ENCODE measurements at places on chromosomes 5 and 9.

DNA sequence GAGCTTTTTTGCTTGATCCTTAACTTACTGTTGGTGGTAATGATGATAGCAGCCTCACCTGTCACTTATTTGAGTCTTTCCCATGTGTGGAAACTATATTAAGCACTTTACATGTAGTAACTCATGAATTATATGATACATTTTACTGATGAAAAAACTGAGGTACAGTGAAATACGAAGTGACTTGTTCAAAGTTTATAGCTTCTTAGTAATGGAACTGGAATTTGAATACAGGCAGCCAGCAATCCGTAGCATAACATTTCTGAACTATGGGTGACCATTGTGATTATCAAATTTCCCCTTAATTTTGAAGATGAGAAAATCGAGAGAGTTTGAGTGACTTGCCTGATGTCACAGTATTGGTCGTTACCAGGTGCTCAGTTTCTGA lies 17.3 kb downstream of the SCAMP1 start:
- DNase-seq, result no peak

DNA sequence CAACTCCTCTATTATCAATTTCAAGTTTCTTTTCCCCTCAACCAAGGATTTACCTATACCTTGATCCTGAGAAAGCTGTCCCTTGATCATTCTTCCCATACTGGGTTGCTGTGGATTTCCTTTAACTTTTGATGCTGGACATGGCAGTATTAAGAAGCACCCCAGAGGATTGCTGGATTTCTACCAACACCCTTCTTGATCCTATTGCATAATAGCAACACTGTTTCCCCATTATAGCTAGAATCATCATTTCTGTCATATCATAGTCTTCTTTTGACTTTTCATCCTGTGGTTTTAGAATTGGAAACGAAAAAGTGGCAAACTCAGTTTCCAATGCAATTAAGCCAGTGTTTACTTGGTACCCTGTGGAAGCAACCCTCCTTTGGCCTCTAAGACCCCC lies 154.9 kb downstream of the ARRDC3 start:
- DNase-seq, result peak; percentile 5

DNA sequence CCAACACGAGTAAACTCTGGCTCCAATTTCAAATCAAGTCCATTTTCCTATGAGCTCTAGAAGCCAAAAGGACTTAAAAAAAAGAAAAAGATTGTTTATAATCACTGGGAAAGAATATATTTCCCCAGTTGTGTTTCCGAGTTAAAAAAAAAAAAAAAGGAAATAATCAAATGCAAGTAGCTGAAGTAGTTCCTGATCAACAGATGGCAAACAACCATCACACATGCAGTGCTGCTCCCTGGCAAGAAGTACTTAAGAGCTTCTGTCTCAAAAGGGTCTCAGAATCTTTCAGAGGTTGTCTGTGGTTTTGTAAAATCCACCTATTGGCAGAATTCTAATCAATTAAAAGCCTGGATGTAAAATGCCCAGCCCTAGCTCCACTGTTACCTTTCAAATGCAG lies 387.9 kb downstream of the RAB3C start:
- no peak for DNase-seq

GRCh38 chr9:130042406-130042884 lies 544 bp downstream of the FNBP1 start:
- no peak for DNase-seq

GRCh38 chr9:78144008-78144381 lies 91.9 kb upstream of the CEP78 start:
- DNase-seq, result no peak

DNA sequence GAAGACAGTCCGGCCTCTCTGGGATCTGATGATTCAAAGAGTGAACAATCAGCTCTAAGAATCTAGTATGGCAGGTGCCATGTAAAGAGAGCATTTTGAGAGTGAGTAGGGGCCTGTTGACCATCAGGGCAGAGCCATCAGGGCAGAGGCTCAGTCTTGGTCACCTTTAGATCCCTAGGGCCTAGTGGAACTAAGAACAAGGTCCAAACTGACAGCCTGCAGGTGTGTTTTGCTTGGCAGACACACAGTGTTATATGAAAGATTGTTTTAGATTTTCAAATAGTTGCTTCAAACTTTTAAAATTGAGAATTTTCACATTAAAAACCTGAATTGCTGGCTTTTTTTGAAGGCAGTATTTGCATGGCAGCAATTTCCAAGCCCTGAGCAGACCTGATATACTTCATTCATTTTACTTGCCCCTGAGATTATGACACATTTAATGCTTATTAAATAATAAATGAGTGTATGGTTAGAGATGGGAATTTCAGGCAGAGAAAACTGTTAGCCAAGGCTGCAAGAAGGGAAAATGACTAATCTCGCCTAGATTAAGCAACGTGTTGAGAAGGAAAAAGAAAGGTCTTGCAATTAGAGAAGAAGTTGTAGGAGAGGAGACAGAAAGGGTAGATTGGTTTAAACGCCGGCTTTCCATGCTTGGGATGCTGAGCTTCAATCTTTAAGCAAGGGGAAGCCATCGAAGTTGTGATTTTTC lies 279.6 kb downstream of the ARRDC3 start:
- DNase-seq, result peak; percentile 8

GRCh38 chr5:103375350-103375749 lies 116.8 kb downstream of the MACIR start:
- no peak for DNase-seq

DNA sequence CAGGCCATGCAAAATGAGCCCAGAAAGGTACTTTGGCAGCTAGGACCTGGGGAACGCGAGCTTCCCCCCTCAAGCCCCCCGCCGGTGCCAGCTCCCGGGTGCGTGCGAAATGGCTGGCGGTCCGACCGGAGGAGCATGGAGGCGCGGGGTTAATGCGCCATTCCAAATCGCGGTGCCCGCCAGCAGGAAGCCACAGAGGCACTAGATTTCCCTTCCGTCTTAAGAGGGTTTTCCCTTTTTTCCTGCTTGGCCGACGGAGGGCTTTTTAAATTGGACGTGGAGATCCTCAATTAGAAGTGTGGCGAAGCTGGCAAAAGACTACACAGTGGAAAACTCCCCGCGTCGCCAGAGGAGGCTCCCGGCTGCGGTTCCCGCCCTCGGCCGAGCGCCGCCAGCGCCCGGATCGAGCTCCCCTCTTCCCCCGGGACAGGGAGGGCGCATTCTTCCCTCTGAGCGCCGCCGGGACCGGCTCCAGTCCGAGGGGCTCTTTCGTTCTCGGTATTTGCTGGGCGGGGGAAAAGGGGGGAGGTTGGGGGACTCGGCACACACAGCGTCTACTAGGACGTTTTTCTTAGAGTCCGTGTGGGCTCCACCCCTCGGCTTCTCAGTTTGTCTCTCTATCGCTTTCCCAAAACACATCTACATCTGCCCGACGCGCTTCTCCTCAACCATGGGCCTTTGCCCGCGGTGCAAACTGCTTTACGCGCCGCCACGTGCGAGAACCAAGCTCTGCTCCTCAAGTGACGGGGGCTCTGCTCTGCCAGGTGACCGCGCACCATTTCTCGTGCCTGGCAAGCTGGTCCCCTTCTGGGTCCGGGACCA lies 3.0 kb downstream of the GDNF start:
- no peak for DNase-seq

DNA sequence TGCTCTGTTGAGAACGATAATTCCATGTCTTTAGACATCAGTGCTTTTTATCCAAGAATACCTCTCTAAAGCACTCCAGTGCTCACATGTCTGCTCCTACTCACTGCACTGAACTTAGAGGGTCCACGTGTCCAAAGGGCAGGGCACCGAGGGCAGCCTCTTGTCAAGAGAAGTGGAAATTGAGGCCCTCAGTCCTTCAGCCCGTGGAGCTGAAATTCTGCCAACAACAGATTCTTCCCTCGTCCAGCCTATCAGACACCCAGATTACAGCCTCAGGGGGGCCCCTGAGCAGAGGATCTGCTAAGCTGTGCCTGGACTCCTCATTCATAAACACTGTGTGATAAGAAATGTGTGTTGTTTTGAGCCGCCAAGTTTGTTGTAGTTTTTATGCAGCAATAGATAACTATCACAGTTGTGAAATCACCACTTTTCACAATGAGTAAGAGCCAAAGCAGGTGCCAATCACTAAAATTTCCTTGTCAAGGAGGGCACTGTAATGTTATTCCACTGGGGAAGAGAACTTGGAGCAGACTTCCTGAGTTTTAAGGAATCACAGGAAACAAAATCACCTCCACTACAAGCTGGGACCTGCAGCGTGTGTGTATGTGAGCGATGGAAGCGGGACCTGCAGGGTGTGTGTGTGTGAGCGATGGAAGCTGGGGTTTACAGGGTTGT lies 58.8 kb upstream of the IGFBPL1 start:
- no peak for DNase-seq

GRCh38 chr9:97479496-97480159 lies 21.8 kb upstream of the TMOD1 start:
- DNase-seq, result no peak

GRCh38 chr9:27672718-27673117 lies 99.4 kb upstream of the C9orf72 start:
- DNase-seq, result no peak

- DNase-seq, result no peak
These were observed 636.4 kb upstream of the ARRDC3 start for GRCh38 chr5:92019376-92019990.

- no peak for DNase-seq
These were observed 2.1 kb downstream of the NRARP start for GRCh38 chr9:137299938-137300337.

DNA sequence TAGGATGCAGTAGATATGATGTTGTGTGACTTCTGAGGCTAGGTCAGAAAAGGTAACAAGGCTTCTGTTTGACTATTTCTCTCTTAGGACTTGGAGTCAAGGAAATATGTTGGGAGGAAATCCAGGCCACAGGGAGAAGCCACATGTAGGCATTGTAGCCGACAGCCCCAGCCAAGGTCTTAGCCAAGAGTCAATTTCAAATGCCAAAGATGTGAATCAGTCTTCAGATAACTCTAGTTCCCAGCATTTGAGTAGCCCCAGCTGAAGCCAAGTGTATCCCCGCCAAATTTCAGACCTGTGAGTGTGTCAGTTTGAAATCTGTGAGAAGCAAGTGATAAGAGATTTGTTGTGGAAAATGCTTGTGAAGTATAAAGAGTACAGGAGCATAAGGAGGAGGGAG lies 38.1 kb upstream of the ISL1 start:
- no peak for DNase-seq

- no peak for DNase-seq
These were observed 91.8 kb upstream of the ZNF366 start for GRCh38 chr5:72599065-72599433.

DNA sequence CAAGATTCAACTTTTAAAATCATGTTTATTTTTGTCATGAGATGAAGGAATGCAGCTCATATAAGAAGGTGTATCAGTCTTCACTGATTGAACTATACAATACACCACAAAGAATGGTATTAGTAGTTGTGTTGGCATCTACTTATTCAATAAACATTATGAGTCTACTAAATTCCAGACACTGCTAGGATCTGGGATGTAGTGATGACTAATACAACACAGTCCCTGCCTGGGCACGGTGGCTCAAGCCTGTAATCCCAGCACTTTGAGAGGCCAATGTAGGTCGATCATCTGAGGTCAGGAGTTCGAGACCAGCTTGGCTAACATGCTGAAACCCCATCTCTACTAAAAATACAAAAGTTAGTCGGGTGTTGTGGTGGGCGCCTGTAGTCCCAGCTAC lies 171.4 kb upstream of the NFIB start:
- no peak for DNase-seq

DNA sequence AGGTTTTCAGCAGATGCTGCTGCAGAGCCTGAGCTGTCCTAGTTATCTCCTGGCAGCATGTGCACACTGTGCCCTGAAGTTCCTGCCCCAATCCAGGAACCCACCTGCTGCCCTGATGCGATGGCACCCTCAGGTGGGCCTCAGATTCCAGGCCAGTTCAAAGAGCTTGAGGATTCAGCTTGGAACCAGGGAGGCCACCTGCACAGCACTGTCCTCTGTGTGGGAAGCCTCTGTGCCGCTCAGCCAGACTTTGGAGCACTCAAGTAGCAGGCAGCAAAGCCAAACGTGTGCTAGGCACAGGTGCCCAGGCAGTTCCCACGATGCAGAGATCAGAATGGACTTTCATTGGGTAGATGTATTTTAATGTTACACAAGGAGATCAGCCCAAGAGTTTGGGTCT lies 132.8 kb upstream of the RAPGEF1 start:
- no peak for DNase-seq

- DNase-seq, result peak; percentile 8
These were observed 563 bp downstream of the SNAPC4 start for GRCh38 chr9:136399176-136400037.

DNA sequence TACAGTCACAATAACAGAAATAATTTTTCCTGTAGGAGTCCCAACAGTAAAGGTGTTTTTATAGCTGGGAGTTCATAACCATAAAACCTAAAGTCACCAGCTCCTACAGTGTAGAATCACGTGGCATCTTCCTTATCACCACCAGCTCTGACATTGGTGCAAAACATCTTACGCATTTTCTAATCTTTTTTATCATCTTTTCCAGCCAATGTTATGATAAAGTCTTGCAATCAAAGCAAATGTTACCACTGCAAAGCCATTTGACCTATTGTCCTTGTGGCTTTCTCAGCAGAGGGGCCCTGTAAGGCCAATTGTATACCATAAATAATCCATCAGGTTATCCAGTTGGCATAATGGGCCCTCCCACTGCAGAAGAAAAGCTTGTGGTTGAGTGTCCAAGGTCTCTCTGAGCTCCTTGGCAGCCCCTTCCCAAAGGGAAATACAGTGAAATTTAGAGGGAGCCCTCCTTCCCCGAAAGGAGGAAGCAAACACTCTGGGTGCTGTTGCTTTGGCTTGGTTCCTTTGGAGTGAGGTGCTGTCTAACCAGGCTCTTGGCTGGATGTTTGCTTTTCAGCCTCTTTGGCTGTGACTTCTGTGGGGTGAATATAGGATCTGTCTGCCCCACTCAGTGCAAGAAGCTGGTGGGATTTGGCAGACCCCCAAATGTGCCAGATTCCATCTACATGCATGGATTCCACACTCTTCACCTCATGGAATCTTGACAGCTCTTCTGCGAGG lies 29.3 kb upstream of the CPEB4 start:
- no peak for DNase-seq

- DNase-seq, result no peak
These were observed 543.0 kb downstream of the MAT2B start for GRCh38 chr5:164048359-164048926.

GRCh38 chr5:109370343-109370742 lies 39.4 kb downstream of the PJA2 start:
- DNase-seq, result no peak

GRCh38 chr9:69453746-69454145 lies 128.7 kb downstream of the ENTREP1 start:
- DNase-seq, result no peak

- DNase-seq, result no peak
These were observed 43.7 kb downstream of the STK10 start for GRCh38 chr5:172144291-172144815.

- DNase-seq, result no peak
These were observed 94.0 kb downstream of the INVS start for GRCh38 chr9:100193078-100193477.

GRCh38 chr5:65938256-65938655 lies 11.9 kb downstream of the ERBIN start:
- no peak for DNase-seq

GRCh38 chr5:307306-307705 lies 14.2 kb upstream of the AHRR start:
- DNase-seq, result no peak

- DNase-seq, result no peak
These were observed 233.9 kb upstream of the ZNF608 start for GRCh38 chr5:124980163-124980941.

GRCh38 chr9:89137542-89138462 lies 40.8 kb downstream of the SHC3 start:
- no peak for DNase-seq

- DNase-seq, result no peak
These were observed 379.1 kb downstream of the KIAA0825 start for GRCh38 chr5:94239266-94239665.
